ENCODE measurements at places on chromosomes 2 and 18.

GRCh38 chr18:55588111-55588869, at the start of gene TCF4:
Gene TCF4 (minus strand): TSS chr18:55588192. CDS start chr18:55587116, 1,076 bp downstream.
- peak; percentile 64 for DNase-seq

DNA sequence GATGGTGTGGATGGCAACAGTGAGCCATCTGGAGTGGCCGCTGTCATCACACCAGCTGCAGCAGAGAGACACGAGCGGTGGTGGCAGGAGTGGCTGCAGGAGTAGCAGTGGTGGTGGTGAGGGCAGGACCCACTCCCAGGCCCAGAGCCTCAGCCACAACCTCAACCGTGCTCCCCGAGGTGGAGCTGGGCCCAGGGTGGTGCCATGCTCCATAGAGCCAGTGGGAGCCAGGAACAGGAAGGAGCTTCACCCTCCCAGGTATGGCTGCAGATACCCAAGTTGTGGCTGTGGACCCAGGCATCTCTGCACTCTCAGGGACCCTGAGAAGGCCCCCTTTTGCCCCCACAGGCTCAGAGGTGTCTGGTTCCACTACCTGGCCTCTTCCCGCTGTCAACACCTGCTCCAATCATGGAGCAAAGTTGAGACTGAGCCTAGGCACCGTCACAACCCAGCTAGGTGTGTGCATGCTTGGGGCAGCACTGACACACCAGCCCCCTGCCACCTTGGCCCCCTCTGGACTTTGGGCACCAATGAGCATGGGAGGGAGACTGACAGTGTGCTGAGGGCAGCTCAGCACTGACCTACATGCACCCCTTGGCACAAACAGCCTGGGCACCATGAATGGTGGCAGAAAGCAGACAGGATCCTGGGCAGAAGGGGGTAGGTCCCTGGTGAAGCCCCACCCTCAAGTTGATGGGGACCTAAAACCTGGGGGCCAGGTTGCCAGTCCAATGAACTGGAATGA, 188.9 kb downstream of the NDUFA10 start:
- DNase-seq, result peak; percentile 2

DNA sequence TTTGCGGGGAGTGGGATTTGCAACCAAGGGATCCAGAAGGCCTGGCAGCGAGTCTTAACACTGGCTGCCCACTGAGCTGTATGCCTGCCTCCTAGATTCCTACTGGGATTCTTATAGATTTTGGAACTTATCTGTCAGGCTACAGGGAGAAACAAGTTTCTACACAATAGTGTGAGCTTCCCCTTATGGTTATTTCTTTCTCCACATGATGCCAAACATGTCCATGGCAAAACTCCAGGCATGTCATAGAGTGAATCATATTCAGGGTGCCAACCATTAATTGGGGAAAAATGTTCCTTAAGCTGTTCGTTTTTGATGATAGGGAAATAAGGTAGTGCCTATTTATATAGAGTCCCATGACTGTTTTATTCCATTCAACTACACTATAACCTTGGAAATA, 1185.2 kb upstream of the CELF4 start:
- no peak for DNase-seq

DNA sequence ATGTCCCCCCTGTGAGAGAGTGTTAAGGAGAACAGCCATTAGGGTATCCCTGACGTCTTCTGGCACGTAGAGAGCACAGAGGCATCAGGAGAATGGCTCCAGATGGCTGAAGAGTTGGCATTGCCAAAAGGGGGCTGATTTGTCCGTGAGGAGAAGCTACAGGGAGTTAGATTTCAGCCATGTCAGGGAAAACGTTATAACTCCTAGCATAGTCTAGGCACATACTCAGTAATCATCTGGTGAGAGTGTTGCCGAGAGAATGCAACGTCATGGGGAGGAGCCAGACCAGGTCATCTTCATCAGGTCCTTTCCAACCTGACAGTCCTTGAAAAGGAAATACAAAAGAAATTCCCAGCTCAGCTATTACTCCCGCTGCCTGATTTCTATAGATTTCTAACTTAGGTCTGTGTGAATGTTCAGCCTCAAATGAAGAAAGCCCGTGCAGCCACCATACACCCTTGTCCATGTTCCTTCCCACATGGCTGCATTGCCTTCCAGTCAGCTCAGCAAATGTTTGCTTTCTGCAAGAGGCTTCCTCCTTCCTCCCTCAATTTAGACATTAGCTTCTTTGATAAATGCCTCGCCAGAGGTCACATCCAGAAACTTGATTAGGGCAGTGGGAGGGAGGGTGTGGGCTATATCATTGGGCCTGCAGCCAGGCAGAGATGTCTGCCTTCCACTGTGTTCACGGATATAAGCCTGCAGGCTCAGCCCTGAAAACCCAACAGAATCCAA, 93.0 kb downstream of the STPG4 start:
- DNase-seq, result no peak

- DNase-seq, result no peak
Measured at GRCh38 chr2:171706152-171706803, 19.0 kb downstream of the DYNC1I2 start.

- DNase-seq, result no peak
Measured at GRCh38 chr2:62344472-62344871, 148.6 kb downstream of the B3GNT2 start.

DNA sequence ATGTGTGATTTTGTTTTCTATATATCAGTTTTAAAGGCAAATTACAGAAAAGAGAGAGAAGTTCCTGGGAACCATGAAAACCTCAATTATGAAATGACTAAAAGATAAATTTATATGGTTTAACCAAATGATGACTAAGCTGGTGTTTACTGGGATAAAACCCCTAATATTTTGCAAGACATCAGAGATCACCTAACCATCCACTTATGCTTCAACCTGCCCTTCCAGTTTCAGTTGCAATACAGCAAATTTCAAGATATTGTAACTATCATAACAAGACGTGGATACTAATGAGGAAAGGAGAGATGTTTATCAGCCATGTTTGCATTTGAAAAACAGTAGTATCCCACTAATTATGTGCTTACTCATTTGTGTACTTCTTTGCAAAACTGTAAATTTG, 108.2 kb downstream of the GAREM1 start:
- no peak for DNase-seq

DNA sequence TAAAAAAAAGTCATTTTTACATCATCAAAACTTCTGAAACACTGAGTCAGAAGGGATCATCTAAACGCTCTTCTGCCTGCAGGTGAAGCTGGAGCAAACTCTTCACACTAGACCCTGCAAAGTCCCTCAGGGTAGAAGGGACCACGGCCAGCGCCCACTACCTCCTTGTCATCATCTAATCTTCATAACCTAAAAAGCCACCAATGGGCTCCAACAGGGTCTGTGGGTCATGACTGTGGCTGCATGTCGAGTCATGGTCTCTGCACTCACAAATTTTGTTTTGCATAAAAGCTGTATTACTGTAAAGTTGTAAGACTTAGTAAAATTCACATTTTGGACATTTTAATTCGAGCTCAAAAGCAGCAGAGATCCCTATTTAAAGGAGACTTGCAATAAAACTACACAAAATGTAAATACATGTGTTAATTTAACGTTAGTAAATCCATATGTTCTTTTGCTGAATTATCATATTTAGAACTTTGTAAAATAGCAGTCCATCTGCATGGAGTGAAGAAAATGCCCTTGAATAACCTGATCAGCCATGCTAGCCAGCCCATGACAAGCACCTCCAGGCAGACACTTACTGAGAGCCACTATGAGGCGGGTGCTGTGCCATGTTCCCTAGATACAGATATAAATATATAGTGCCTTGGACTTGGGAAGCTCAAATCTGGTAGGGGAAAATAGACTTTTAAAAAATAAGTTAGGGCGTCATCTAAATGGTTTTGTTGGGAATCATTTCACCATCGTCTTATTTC, 437.2 kb upstream of the LYPD1 start:
- no peak for DNase-seq

DNA sequence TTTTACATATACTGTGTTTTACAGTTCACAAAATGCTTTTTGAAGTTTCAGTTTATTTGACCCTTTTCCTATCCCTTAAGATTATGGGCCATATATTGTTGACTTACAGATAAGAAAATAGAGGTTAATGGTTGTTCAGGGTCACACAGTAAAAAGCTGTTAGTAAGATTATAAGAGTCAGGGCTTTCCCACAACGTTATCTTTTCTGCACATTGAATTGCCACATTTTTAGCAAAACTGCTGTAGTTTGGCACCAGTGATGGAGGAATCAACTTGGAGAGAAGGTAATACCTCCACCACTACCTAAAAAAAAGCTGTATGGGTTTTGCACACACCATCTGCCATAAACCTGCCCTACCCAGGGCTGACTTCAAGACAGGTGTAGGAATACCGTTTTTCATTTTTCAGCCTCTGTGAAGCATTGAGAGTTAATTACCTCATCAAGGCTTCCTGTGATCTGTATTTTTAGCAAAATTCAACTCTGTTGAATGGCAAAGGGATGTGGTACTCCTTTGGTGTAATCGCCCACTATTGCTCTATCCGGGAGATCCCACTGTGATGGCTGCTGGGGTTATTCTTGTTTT, 5.0 kb downstream of the SOWAHC start:
- DNase-seq, result no peak

Data from testis (tissue), 5 donors.